ENCODE measurements at places on chromosomes 13 and 19.

- DNase-seq = no peak
Observed at GRCh38 chr13:50053844-50054243, 38.6 kb downstream of the KCNRG start.

GRCh38 chr13:76385586-76385985, 500.6 kb downstream of the KCTD12 start:
- DNase-seq = no peak

DNA sequence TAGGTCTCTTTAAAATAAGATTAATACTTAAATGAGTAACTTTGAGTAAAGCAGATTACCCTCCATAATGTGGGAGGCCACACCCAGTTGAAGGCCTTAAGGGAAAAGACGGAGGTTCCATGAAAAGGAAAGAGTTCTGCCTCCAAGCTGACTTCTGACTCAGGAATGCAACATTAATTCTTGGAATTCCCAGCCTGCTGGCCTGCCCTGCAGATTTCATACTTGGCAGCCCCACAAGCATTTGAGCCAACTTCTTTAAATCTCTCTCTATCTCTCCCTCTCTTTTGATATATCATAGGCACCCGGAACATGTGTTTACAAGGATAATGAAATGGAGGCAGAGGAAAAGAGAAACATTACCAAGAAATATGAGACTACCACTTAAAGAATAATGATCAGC, 902.3 kb upstream of the MIR17HG start:
- no peak for DNase-seq

- no peak for DNase-seq
Observed at GRCh38 chr19:41991025-41991424, 3.0 kb downstream of the ATP1A3 start.

DNA sequence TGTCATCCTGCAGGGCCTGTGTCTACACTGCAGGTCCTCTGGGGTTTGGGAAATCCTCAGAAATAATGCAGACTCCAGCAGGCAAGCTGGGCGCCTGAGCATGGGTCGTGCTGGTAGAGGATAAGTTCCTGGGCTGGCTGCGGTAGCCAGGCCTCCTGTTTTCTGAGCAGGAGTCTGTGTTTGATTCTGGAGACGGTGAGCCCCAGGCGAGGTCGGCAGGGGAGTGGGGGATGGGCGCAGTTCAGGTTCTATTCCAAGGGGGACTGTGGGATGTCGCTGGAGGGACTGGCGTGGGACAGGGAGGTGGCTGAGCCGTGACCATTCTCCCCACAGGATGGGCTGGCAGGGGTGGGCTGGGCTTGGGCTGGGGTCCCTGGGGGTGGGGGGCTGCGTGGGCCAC, 154.7 kb downstream of the KDM4B start:
- DNase-seq = no peak

GRCh38 chr19:14556662-14557188, 15.1 kb downstream of the NDUFB7 start:
- DNase-seq = peak; percentile 67

All from activated B cell treated with CpG ODN at 0.5 μM for 24 hours (primary cell).